Articular chondrocyte of knee joint (primary cell): ENCODE measurements at places on chromosomes 3 and 15. TPM values are rescaled to one million over a fixed set of nuclear protein-coding genes. Genes with fewer than 3 reads are reported as not detected.

The SOX2 gene
- not detected in 2 replicates for total RNA-seq

The LMAN1L gene
- total RNA-seq = 0.11 TPM in 1 of 2 replicates, not detected in the other

The UNC13C gene
- not detected in 2 replicates for total RNA-seq

The TPRG1 gene
- total RNA-seq = 3.7 and 4.3 TPM in 2 replicates

The TEX55 gene
- total RNA-seq = not detected in 2 replicates

The CLRN1 gene
- total RNA-seq = not detected in 2 replicates

The GOLGA6L7 gene
- total RNA-seq = not detected in 2 replicates

The SLC24A5 gene
- total RNA-seq = not detected in 2 replicates

The LYZL4 gene
- total RNA-seq = not detected in 2 replicates

The TM4SF18 gene
- total RNA-seq = 0.65 and 0.86 TPM in 2 replicates

The PEX11A gene
- total RNA-seq = 5.1 and 10.8 TPM in 2 replicates

The TNFAIP8L3 gene
- 3.0 and 5.9 TPM in 2 replicates for total RNA-seq

The CMTM6 gene
- 95.6 and 96.6 TPM in 2 replicates for total RNA-seq

The C3orf85 gene
- not detected in 2 replicates for total RNA-seq

The GRM2 gene
- total RNA-seq = under 0.01 and 0.13 TPM in 2 replicates

The NANOGP8 gene
- total RNA-seq = 0.43 and 0.91 TPM in 2 replicates

The FBN1 gene
- total RNA-seq = 1,426 and 1,479 TPM in 2 replicates

The NOX5 gene
- 0.22 and 0.26 TPM in 2 replicates for total RNA-seq

The TUBGCP5 gene
- 27.6 and 31.4 TPM in 2 replicates for total RNA-seq

The CADPS gene
- total RNA-seq = under 0.01 TPM in 1 of 2 replicates, not detected in the other

The APOD gene
- 0.91 and 2.8 TPM in 2 replicates for total RNA-seq

The RARB gene
- total RNA-seq = 12.0 and 13.4 TPM in 2 replicates

The FBXW12 gene
- not detected in 2 replicates for total RNA-seq

The TMEM212 gene
- not detected in 2 replicates for total RNA-seq

The OR5AC2 gene
- total RNA-seq = not detected in 2 replicates

The KIF7 gene
- 21.9 and 22.0 TPM in 2 replicates for total RNA-seq

The SPG21 gene
- total RNA-seq = 100 and 112 TPM in 2 replicates

The FMN1 gene
- 3.4 and 6.3 TPM in 2 replicates for total RNA-seq

The LRRIQ4 gene
- under 0.01 TPM in 1 of 2 replicates, not detected in the other for total RNA-seq

The SATB1 gene
- total RNA-seq = 11.1 and 14.1 TPM in 2 replicates

The BOC gene
- 29.1 and 31.9 TPM in 2 replicates for total RNA-seq

The THAP10 gene
- total RNA-seq = 2.4 and 2.7 TPM in 2 replicates

The GOLGA8S gene
- 0.13 and 0.22 TPM in 2 replicates for total RNA-seq

The PSMA4 gene
- total RNA-seq = 243 and 269 TPM in 2 replicates

The CFAP100 gene
- total RNA-seq = not detected in 2 replicates

The HRH1 gene
- total RNA-seq = 34.6 and 41.0 TPM in 2 replicates

The DUOXA2 gene
- total RNA-seq = not detected in 2 replicates

The C2CD4A gene
- total RNA-seq = 0.11 and 0.26 TPM in 2 replicates

The PRKAR2A gene
- 56.5 and 62.1 TPM in 2 replicates for total RNA-seq

The SLC35A5 gene
- total RNA-seq = 77.4 and 91.0 TPM in 2 replicates

The ZNF80 gene
- not detected in 2 replicates for total RNA-seq

The IMPG2 gene
- total RNA-seq = 0.39 and 0.54 TPM in 2 replicates

The SEC11A gene
- total RNA-seq = 286 and 302 TPM in 2 replicates

The MYL3 gene
- total RNA-seq = 0.65 TPM in 1 of 2 replicates, not detected in the other

The LSG1 gene
- 28.1 and 30.2 TPM in 2 replicates for total RNA-seq

The TRIM42 gene
- not detected in 2 replicates for total RNA-seq

The ACAP2 gene
- 91.7 and 93.4 TPM in 2 replicates for total RNA-seq
